MV-4-11 (cell line): ENCODE measurements at places on chromosomes 2 and 18.
A peak's percentile ranks its signal among the peaks of the same experiment; 100 is the strongest.

GRCh38 chr2:240250985-240251847, 110.8 kb upstream of the OTOS start:
- DNase-seq, result peak; percentile 83

GRCh38 chr2:75607400-75607798, 39.2 kb upstream of the MRPL19 start:
- no peak for DNase-seq

GRCh38 chr2:138084206-138084605, 119.9 kb downstream of the HNMT start:
- no peak for DNase-seq

GRCh38 chr2:164028814-164029534, 293.2 kb upstream of the FIGN start:
- no peak for DNase-seq

- DNase-seq, result no peak
Observed at GRCh38 chr2:115364093-115364492, 921.7 kb downstream of the DPP10 start.

GRCh38 chr2:47307066-47307465, 95.9 kb upstream of the MSH2 start:
- no peak for DNase-seq

GRCh38 chr2:198339116-198339515, 534.7 kb downstream of the PLCL1 start:
- DNase-seq, result no peak

DNA sequence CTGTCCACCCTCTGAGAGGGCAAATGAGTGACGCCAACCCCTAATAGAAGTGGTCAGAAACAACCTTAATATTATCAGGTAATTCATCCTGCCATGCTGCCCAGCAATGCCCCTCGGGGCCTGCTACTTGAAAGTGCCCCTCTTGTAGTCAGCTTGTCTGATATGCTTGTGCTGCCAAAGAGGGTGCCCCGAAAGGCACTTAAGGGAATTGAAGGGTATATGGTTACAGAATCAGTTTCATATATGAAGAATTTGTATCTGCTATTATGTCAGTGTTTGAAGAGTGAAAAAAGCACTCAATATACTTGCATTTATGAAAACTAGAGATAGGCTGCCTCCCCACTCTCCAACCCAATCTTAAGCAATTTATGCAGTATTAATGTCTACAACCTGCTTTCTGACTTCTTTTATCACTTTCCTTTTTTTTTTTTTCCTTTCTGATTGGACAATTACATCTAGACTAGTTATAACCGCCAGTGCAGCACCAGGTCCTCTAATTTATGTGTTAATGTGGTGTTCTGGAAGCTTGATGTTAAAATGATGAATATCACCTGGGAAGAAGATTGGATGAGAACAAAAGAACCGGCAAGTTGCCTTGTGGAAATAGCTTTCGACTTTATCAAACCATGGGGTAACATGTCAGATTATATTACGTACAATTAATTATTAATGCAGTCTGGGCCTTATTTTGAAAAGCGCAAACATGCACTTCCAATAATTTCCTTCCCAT, 646.9 kb upstream of the ACVR2A start:
- no peak for DNase-seq

GRCh38 chr2:143284087-143284675, 155.0 kb downstream of the ARHGAP15 start:
- DNase-seq, result peak; percentile 35

- no peak for DNase-seq
Observed at GRCh38 chr18:212780-213179, 54.4 kb downstream of the USP14 start.

- no peak for DNase-seq
Observed at GRCh38 chr2:145380436-145381017, 860.6 kb upstream of the ZEB2 start.

DNA sequence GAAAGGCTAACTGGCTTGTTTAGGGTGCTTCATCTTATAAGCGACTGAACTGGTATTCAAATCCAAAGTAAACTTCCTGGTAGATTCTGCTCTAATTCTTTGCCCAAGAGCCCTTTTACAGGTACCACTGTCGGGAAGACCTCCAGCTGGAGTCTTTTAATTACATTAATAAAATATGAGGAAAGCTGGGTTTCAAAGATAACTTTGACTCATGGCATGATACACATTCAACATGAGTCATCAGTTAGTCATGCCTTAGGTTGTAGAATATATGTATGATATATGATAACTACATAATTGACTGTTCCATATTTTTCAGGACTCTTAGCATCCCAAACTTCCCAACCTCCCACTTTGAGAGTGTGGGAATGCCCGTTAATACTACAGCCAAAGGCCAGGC, 32.3 kb downstream of the ZCCHC2 start:
- no peak for DNase-seq

- peak; percentile 63 for DNase-seq
Observed at GRCh38 chr2:134320930-134321329, 67.1 kb downstream of the MGAT5 start.

DNA sequence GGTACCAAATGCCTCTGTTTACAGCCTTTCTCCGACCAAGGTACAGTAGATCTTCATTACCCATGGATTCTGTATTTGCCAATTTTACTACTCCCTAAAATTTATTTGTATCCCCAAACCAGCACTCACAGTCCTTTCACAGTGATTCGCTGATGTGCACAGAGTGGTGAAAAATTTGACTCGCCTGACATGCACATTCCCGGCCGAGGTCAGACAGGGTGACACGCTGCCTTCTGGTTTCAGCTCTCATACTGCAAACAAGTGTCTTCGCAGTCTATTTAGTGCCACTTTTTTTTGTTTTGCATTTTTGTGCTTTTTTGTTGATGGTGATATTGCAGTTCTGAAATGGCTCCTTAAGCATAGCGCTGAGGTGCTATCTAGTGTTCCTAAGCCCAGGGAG, 71.0 kb downstream of the MAPK4 start:
- no peak for DNase-seq

GRCh38 chr2:101577173-101577572, 102.3 kb upstream of the RFX8 start:
- DNase-seq, result no peak

- peak; percentile 62 for DNase-seq
Observed at GRCh38 chr18:3703732-3704176, 253.8 kb downstream of the TGIF1 start.

DNA sequence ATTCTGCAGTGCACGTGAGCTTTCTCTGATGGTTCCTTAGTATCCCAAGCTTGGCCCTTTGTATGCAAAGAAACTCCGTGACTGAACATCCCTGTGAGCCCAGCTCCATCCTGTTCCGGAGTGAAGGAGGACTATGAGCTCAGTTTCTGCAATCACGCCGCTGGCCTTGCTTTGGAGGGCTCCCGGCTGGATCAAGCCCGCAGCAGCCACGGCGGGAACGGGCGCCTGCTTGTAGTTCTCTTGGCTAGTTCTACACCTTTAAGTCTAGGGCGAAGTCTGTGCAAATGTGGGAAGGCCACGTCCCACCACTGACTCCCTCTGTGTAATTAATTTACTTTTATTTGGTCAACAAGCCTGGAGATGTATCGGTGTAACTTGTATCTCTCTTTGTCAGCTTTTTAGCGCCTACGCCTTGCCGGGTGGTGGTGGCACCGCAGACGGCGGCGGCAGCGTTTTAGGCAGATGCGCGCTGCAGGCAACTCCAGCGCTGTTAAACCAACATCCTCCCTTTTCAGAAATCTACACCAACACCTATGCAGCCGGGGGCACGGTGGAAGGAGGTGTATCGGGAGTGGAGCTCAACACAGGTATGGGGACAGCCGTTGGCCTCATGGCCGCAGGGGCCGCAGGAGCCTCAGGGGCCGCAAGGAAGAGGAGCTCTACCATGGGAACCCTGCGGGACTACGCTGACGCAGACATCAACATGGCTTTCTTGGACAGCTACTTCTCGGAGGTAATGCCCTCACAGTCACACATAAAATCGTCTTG, 34.3 kb downstream of the DSG4 start:
- DNase-seq, result no peak

- DNase-seq, result no peak
Observed at GRCh38 chr2:70450641-70451250, 102.9 kb downstream of the TGFA start.

- no peak for DNase-seq
Observed at GRCh38 chr2:5697562-5697961, 5.4 kb downstream of the SOX11 start.

DNA sequence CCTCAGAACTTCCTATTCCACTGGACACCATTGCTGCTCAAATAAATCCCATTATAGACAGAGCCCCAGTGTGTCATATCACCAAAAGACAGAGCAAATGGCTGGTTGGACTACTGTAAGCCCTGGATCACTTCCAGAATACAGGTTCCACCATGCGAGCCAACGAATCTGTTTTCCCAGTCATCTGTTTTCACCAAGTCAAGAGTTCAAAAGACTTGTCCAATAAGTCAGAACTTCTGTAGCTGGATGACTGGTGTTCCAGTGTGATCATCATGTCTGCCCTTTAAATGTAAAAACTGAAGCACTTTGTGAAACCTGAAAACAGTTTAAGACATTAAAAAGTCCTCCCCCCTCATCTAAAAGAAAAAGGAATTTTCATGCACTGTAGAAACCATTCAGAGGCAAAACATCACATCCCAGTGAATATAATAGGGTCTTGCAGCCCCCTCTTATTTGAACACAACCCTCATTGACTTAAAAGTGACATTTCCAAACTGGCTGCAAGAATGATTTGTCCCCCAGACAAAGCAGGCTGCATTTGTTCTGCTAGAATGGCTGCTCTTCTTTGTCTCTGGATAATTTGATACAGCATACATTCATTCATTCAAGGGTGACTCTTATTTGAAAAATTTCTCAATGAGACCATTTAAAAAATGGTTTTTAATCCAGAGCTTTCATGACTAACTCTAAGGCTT, 64.6 kb upstream of the TANC1 start:
- DNase-seq, result no peak

DNA sequence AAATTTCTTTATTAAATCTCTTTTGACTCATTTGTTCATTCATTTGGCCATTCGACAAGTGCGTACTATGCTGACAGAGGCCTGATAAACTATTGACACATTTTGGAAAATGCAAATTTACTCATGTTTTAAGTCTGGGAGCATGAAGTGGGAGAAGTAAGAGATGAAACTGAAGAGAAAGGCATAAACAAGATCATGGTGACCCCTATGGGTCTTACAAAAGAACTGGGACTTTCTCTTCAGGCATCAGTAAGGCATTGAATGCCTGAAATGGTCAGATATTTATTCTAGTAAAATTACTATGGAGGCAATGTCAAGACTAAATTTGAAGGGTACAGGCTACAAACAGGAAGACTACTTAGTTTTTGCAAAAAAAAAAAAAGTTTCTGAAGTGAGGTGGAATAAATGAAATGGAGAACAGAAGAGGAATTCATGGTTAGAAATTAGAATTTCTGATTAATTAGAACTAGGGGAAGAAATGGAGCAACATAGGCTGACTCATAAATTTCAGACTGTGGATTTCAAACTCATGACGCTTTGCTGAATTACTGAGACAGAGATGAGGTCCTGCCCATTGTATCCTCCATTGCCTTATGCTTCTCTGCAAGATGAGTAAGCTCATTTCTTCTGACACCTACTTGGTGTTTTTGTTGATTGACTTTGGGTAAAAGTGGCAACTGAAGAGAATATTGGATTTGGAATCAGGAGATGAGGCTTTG, 32.7 kb downstream of the VSNL1 start:
- DNase-seq, result no peak

- DNase-seq, result peak; percentile 88
Observed at GRCh38 chr2:133130548-133131246, 437.6 kb downstream of the NCKAP5 start.

GRCh38 chr2:28958689-28959088, 22.4 kb upstream of the TOGARAM2 start:
- peak; percentile 51 for DNase-seq

DNA sequence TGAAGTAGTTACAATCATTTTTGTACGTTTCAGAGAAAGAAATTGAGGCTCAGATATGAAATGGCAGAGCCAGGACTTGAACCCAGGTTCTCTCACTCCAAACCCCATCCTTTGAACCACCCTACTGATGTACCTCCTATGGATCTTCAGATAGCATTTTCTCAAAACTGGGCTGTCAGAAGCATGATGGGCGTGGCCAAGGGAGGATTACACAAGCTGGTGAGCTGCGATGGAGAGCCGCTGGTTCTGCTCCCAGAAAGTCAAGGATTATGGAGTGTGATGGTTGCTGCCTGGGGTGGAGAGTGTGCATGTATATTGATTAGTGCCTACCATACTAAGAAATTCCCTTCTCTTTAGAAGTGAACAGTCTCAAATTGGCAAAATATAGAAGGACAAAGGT, 47.0 kb upstream of the PPP1CB start:
- DNase-seq, result no peak

DNA sequence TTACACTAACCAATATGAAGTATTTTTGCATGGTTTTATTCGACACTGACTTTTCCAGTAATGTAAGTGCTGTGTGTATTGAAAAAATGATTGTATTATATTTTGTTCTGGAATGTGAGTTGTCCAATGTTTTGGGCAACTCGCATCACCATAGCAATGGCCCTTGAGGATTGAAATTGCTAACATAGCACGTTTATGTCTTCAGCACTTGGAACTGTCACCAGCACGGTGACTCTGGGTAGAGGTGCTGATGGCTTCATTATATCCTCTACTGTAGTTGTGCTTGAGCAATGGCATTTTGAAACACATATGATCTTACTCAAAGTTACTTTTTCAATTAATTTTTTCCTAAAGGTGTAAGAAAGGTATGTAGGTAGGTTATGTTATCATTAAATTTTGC, 271.5 kb downstream of the ACTR3 start:
- no peak for DNase-seq

- DNase-seq, result no peak
Observed at GRCh38 chr2:236823963-236824362, 254.3 kb downstream of the ACKR3 start.

- no peak for DNase-seq
Observed at GRCh38 chr2:217972490-217972889, 30.3 kb downstream of the TNS1 start.

GRCh38 chr2:30368258-30368657, 78.8 kb upstream of the LCLAT1 start:
- DNase-seq, result no peak

- DNase-seq, result no peak
Observed at GRCh38 chr2:166934817-166935216, 46.5 kb downstream of the XIRP2 start.

DNA sequence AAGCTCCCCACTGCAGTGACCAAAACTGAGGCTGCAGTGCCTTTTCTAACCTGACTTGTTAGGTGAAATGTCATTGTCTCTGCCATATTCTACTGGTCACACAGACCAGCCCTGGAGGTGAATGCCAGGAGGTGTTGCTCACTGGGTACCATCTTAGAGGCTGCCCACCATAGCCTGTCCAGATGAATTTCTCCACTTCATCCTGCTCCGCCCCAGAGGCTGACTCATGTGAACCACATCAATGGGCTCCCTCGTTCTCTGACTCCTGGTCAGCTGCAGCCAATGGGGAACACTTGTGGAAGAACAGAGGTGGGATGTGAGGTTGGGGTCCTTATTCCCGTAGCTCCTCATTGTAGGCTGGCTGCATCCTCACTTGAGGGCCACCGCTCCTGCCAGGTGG, 3.4 kb upstream of the NARS1 start:
- no peak for DNase-seq

DNA sequence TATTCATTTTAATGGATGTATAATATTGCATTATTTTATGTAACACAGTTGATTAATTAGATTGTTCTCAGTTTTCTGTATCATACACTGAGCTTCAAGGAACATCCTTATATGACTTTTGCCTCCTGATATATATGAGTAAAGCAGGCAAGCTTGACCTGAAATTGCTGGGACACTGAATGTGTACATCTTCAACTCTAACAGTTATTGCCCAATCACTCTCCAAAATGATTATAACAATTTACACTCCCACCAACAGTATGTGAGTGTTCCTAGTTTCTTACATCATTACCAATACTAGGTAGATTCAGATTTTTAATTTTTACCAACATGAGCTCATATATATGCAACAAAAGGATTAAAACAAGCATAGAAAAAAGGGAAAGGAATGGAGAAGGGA, 379.4 kb downstream of the SETBP1 start:
- peak; percentile 62 for DNase-seq
